ENCODE measurements at places on chromosomes 6 and 20.

- DNase-seq = no peak
These were observed 5.3 kb upstream of the COL12A1 start for GRCh38 chr6:75210885-75211739.

DNA sequence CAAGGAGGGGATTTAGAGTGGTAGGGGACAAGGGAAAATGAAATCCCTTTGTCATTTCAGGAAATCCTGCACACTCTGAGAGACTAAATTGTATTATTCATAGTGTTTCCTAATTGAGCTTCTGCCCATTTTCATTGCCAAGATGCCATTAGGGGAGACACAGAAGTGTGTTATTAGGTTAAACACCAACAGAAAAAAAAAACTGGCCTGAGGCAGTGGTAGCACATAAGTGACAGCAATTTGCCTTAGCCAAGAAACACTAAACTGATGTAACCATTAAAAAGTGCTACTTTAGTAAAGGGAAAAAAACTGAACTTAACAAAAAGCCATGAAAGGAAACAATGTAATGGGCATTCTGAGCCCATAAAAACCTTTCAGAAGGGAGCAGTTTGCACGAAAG lies 270.5 kb upstream of the PLN start:
- no peak for DNase-seq

DNA sequence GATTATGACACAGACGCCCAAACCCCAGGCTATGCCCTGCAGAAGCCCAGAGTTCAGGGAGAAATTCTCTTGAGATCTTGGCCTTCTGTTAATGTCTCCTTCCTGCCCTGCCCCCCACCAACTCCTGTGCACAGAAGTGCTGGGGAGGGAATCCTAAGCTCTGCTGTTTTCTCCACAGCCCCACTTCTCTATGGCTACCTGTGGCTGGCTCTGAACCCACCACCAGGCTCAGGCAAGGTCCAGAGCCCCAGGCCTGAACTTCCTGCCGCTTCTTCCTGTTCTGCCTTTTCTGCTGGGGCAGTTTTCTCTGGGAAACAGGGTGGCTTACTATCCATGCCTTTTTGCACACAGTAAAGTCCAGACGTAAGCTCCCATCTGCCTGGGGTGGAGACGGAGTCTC lies 77.5 kb upstream of the NNAT start:
- no peak for DNase-seq

DNA sequence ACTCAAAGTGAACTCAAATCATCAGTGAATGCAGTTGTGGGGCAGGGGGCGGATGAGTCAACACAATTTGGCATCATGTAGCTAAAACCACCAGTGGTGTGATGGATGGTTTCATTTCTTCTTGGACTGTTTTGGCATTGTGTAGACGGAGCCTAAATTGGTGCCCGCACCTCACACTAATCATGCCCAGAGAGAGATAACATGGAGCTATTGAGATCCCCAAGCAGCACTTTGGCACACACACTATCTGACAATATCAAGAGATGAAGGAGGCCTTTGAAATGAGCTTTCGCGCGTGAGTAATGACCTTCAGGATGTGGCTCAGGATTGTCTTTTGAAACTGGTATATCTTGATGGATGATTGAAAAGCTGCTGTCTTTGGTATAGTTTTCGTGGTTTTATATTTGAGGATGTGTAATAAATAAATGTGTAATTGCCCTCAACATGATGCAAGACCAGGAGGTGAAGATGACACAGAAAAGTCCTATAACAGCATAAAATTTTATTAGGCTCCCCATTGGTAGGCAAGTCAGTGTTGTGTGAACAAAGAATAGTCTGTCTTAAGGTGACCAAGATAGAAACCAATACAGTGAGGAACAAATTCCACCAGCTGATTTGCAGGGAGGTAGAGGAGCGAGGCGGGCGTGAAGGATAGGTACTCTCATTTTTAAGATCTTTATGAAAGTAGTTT lies 174.2 kb downstream of the TSHZ2 start:
- no peak for DNase-seq

DNA sequence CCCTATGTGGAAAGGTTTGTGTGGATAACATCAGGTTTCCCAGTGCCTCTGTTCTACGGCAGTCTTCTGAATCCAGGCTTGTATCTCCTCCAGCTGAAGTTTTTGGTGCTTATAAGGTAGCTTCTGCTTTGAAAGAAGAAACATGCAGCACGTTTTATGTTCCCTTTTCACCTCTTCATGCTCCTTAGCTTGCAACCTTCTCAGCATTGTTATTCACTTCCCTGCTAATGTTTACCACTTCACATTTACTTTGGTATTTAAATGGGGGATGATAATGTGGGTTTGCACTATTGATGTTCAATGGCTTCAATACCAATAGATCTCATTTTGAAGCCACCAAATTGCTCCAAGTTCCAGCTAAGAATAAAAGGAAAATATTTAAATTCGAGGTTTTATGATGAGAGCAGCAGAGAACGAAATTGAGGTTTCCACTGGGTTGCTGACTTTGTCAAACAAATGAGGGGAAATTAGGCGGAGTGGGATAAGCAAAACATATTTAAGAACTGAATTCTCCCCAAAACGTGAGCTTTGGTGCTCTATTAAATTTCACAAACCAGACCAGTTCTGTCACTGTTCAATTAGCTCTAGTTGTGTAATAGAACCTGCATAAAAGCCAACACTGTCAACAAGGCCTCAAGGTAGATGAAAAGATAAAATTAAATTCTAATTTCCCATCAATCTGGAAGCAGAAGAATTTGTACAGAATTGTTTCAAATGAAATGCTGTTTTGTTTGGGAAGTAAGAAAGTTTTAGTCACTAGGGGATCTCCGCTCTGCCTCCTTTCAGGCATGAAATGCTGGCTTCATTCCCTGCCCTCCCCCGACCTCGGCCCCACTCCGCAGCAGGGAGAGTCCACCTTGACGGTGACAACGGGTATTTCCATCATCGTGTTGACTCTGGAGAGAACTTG lies 1.4 kb downstream of the IL22RA2 start:
- DNase-seq = no peak

GRCh38 chr6:3687847-3688246 lies 63.7 kb downstream of the PXDC1 start:
- no peak for DNase-seq

GRCh38 chr20:12395353-12395752 lies 477.7 kb downstream of the BTBD3 start:
- no peak for DNase-seq

- DNase-seq = no peak
These were observed 74.2 kb downstream of the RIOK1 start for GRCh38 chr6:7463785-7464184.
